ENCODE measurements at places on chromosomes 11 and 22. TPM values are rescaled to one million over a fixed set of nuclear protein-coding genes. Genes with fewer than 3 reads are reported as not detected.

PLAAT5 gene
- total RNA-seq = 0.06 TPM

OR51B4 gene
- total RNA-seq = not detected

MS4A8 gene
- total RNA-seq = not detected

OR52N4 gene
- total RNA-seq = not detected

PNPLA5 gene
- total RNA-seq = not detected

UBASH3B gene
- total RNA-seq = 0.38 TPM

- DNase-seq = no peak
Observed at GRCh38 chr11:34637303-34637702, 16.4 kb downstream of the EHF start.

DNA sequence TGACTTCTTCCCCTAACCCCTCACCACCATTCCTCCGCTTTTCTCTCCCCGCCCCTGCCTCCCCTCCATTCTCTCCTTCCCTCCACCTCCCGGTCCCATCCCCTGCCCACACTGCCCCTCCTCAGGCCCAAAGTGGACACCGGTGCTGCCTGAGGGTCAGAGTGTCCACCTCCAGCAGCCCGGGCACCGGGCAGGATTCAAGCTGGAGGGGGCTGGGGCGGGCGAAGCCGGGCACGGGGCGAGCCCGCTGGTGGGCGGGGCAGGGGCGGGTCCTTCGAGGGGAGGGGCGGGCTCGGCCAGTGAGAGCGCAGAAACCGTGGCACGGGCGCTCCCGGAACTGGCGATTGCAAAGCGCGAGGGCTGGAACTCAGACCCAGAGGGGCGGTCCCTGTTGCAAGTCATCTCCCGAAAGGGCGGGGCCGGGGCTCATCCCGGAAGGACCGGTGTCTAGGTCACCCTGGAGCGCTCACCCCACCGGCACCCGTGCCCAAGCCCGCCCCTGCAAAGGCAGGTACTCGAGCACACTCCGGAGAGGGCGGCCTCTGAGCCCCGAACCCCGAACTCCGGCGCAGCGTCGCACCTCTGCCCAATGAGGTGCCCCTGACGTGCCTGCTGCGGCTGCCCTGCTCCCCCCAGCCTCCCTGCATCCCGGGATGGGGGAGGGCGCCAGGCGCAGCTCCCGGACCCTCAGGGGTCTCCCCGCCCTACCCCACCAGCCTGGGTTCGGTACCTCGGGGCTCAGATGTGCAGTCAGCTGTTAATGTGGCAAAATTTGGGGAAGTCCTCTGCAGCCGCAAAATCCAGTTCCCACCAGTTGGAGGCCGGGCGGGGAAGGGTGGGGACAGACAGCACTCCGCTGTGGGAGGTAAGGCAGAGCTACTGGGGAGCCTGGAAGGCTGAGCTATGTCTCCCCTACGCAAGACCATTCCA lies 16.5 kb upstream of the CDKN1C start:
- DNase-seq = no peak

DNA sequence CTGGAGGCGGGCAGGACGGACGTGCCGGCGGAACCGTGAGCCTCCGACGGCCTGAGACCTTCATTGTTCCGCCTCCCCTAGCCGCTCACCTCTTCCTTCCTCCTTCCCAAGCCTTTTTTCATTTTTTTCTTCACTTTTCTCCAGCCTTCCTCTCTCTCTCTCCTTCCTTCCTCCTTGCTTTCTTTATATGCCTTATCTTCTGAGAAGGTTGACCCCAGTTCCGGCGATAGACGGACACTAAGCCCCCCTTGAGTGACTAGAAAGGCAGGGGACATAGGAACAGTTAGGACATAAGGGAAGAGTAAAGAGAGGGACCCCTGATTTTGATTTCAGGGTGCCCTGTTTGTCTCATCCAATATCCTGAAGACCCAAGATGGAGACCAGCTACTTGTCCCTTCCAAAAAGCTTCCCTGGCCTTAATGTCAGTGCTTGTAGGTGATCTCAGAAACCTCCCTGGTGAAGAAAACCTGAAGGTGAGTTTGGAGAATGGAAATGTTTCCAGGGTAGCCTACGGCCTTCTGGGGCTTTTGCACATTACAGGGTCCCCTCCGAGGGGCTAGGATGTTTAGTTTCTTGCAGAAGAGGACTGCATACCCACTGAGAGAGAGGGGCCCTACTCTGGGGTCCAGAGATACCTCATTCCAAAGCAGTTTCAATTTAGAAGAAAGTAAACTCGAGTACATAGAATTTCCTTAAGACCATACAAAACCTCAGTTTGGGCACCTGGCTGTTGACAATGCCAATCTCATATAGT lies 3.5 kb downstream of the ADM start:
- DNase-seq = no peak

DNA sequence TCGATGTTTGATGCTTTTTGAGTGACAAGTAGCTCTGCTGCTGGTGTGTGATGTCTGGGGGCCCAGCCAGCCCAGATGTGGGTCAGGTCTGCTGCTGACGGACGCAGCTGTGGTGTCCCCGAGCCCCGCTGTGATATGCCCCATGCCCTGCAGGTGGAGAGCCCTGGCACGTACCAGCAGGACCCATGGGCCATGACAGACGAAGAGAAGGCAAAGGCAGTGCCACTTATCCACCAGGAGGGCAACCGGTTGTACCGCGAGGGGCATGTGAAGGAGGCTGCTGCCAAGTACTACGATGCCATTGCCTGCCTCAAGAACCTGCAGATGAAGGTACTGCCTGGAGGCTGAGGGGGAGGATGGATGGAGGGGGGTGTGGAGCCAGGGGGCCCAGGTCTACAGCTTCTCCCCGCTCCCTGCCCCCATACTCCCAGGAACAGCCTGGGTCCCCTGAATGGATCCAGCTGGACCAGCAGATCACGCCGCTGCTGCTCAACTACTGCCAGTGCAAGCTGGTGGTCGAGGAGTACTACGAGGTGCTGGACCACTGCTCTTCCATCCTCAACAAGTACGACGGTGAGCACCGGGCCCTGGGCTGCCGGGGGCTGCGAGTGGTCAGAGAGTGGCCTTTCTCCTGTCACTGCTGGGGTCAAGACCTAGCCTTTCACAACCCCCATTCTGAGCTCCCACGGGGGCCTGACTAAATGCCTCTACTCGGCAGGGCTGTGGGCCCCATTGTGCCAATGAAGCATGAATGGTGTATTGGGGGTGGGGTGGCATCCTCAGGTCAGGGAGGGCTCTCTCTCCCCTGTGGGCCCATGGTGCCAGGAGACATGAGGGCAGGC lies 7.3 kb downstream of the AIP start:
- DNase-seq = no peak
